ENCODE measurements at places on chromosomes 16 and 17. TPM values are rescaled to one million over a fixed set of nuclear protein-coding genes. Genes with fewer than 3 reads are reported as not detected.

DNA sequence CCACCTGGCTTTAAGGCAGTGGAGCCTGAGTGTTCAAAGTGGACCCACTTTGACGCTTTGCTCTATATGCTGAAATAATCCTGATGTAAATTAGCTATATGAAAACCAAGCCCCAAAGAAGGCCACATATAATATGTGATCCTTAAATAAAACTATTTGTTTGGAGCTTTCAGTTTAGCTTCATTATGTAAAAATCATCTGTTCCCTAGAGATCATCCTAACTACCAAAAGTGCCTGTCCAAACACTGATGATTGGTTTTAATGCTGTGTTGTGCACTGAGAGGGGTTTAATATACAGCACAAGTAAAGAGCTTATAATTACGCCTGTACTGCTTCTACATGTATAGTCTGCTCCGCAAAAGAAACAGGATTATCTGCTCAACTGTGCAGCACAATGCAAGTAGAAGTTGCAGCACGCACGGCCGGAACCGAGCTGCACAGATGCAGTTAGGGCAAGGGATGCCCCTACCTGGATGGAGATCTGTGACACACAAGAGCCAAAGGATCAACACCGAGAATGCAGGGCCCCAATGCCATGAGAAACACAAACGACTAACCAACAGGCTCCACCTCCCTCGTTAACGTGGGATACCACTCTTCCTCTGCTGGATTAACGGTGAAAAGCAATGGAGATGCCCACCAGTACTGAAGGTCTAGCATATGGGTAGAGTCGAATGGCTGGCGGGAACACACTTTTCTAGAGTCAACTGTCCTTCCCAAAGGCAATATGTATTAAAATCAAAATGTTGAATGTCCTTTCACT is 20.5 kb downstream of the USP7 start:
- peaks cover 94% of the 10 kb centered on the region for H3K4me1 ChIP-seq
- peaks cover 6% of the 10 kb centered on the region for H3K36me3 ChIP-seq
- no peak overlapping the region for H3K4me3 ChIP-seq
- H3K27me3 ChIP-seq: no peaks in the 10 kb centered on the region
- no peak for DNase-seq

DNA sequence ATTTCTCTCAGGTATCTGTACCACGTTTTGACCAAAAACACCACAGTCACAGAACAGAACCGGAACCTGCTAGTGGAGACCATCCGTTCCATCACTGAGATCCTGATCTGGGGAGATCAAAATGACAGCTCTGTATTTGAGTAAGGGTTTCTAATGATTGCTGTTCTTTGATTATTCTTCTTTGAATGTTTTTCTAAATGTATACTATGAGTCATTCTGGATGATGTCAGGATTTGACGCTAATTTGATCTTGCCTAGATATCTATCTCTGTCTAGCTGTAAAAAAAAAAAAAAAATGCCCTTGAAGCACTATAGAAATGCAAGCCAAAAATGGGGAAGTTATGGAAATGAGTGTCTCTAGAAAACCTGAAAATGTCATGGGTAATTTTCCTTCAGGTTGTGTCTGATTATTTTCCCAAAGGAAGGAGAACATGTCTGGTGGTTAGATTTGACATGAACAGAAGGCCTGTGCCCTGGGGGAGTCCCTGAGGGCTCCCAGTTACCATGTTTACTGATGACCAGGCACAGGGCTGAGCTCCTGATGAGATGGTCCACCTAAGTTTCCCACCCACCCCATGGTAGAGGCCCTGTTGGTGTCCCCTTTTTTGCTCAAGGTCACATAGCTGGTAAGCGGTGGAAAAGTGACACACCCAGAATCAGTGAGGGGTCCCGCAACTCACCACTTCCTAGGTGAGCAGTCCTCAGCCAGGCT is 13.6 kb downstream of the CLEC16A start:
- H3K4me1 ChIP-seq: peaks cover 33% of the 10 kb centered on the region
- peak; percentile 50 for DNase-seq
- H3K27ac ChIP-seq: peak overlapping the region; percentile 62
- no peak overlapping the region for H3K4me3 ChIP-seq
- peaks cover 15% of the 10 kb centered on the region for H3K36me3 ChIP-seq

- H3K36me3 ChIP-seq: no peaks in the 10 kb centered on the region
- peaks cover 24% of the 10 kb centered on the region for H3K27me3 ChIP-seq
- peaks cover 11% of the 10 kb centered on the region for H3K4me1 ChIP-seq
- H3K27ac ChIP-seq: no peak overlapping the region
- no peak overlapping the region for H3K4me3 ChIP-seq
Observed at GRCh38 chr16:79328402-79329165, 272.0 kb downstream of the MAF start.

DNA sequence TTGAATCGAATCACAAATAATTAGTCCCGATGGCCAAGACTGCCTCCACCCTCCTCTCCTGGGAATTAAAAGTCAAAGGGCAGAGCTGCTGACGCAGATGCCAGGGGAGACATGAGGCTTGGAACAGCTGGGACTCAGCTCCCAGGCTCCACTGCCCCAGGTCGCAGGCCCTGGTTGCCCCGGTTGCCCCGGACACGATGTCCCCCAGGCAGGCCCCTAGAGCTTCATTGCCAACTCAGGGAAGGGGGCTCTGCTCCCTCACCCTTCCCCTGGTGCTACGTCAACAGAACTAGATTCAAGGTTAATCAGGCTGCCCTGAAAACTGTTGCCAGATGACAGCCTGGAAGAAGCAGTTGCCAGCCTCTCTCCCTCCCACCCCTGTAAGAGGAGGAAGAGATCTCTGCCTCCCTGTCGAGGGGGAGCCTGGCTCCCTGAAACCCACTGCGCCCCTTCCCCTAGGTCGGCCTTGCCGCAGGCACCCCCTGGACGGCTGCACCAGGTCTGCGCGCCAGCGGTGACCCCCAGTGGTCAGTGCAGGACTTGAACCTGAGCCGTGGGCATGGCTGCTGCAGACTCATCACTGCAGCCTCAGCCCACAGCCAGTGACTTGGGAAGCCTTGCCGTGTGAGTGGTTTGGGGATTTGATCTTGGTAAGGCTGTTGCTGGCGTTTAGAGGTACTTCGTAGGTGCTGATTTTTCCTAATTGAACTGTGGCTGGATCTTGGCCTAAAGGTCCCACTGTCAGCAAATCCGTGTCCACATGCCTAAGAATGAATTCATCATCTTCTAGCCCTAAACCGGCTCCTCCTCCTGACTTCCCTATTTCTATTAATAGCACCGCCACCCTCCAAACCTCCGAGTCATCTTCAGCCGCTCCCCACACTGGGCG is 84.1 kb upstream of the TOB1 start:
- peak; percentile 69 for DNase-seq
- no peak overlapping the region for H3K27ac ChIP-seq
- H3K36me3 ChIP-seq: no peaks in the 10 kb centered on the region
- H3K4me1 ChIP-seq: peaks cover 12% of the 10 kb centered on the region
- H3K27me3 ChIP-seq: no peaks in the 10 kb centered on the region

DNA sequence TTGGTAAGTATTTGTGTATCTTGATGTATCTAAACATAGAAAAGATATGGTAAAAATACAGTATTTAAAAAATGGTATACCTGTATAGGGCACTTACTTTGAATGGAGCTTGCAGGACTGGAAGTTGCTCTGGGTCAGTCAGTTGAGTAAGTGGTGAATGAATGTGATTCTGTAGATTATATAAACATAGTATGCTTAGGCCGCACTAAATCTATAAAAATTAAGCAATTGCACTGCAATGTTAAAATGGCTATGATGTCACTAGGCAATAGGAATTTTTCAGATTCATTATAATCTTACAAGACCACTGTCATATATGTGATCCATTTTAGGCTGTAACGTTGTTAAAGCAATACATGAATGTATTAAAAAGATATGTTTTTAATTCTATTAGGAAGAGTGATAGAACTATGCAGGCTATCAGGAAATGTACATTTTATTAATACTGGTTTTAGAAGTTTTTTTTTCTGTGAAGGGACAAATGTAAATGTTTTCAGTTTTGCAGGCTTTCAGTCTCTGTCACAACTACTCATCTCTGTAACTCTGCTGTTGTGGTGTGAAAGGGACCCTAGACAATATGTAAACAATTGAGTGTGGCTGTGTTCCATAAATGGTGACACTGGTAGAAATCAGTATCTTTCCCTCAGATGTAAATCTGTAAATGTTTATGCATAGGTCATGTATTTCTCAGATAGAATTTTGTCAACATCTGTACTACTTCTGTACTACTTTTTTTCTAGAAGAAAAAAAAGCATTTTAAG is 10.5 kb downstream of the CBFB start:
- no peak overlapping the region for H3K27ac ChIP-seq
- no peak overlapping the region for H3K4me3 ChIP-seq
- H3K4me1 ChIP-seq: peaks cover 30% of the 10 kb centered on the region
- H3K27me3 ChIP-seq: no peaks in the 10 kb centered on the region
- peaks cover 46% of the 10 kb centered on the region for H3K36me3 ChIP-seq

DNA sequence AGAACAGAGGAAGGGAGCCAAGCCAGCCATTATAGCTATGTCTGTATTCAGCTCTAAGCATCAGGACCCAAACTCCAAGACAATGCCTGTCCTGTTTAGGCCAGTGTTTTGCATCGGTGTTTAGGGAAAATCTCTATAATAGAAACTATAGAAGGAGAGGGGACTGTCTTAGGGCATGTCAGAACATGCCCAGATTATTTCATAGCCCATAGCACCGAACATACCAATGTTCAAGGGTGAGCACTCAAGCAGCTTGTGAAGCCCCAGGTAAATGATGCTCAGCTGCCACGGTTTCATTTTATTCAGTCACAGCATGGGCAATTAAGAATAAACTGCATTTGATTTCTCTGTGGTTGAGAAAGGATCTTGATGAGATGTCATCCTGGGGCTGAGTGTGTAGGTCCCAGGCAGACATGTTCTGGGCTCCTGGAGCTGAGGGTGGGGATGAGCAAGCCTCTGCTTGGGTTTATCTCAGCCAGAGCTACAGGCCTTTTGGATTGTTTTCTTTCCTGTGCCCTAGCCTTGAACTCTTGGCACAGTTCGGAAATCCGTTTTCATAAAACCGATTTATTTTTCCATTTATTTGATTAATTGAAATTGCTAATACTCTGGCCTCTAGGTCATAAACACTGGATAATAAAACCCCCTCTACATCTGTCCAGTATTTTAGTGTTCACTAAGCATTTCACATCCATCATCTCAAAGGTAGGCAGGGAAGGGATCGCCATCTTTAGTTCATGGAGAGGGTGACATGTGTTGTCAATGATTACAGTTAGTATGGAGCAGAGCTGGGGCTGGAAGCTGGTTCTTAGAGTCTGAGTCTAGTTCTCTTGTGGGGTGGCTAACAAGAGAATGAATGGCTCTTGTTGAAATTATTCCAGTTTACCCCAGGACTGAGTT is 290.7 kb upstream of the ASIC2 start:
- DNase-seq: no peak
- H3K36me3 ChIP-seq: no peaks in the 10 kb centered on the region
- no peaks in the 10 kb centered on the region for H3K4me1 ChIP-seq
- H3K27ac ChIP-seq: no peak overlapping the region

DNA sequence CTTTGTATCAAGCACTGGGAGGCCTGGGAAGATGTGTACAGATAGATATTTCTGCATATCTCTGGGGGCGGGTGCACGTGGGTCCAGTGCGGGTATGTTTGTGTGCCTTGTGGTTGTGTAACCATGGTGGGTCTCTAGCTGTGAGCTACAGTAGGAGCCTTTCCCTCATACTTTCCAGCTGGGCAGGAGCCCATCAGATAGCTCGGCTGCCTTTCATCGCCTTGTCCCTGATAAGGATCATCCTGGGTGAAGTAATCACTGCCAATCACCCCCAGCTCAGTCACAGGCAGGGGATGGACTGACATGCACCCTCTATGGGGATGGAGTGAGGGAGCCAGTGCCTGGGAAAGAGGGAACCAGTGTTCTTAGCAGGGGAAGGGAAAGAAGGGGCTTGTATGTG is 3.2 kb upstream of the SCRN2 start:
- no peak for DNase-seq
- peaks cover 40% of the 10 kb centered on the region for H3K27me3 ChIP-seq
- peaks cover 25% of the 10 kb centered on the region for H3K4me1 ChIP-seq

- H3K27me3 ChIP-seq: no peaks in the 10 kb centered on the region
- H3K4me3 ChIP-seq: no peak overlapping the region
- no peaks in the 10 kb centered on the region for H3K4me1 ChIP-seq
- peak; percentile 15 for DNase-seq
Observed at GRCh38 chr17:55005520-55005919, 37.0 kb downstream of the STXBP4 start.

GRCh38 chr17:61385577-61386236 is 13.9 kb upstream of the TBX2 start:
- H3K4me3 ChIP-seq: no peak overlapping the region
- no peak overlapping the region for H3K27ac ChIP-seq
- DNase-seq: no peak
- no peaks in the 10 kb centered on the region for H3K36me3 ChIP-seq
- H3K27me3 ChIP-seq: peaks cover 3% of the 10 kb centered on the region

- no peaks in the 10 kb centered on the region for H3K27me3 ChIP-seq
- no peak overlapping the region for H3K4me3 ChIP-seq
- H3K27ac ChIP-seq: no peak overlapping the region
- H3K4me1 ChIP-seq: no peaks in the 10 kb centered on the region
- H3K36me3 ChIP-seq: no peaks in the 10 kb centered on the region
- no peak for DNase-seq
Observed at GRCh38 chr16:51731160-51731559, 580.1 kb upstream of the SALL1 start.

- H3K4me1 ChIP-seq: peaks cover 18% of the 10 kb centered on the region
- H3K27ac ChIP-seq: no peak overlapping the region
- H3K27me3 ChIP-seq: no peaks in the 10 kb centered on the region
Observed at GRCh38 chr17:3835410-3836229, 10.4 kb downstream of the NCBP3 start.

GRCh38 chr16:29842732-29843346 is 20.2 kb downstream of the CDIPT start:
- H3K36me3 ChIP-seq: peaks cover 6% of the 10 kb centered on the region
- H3K27me3 ChIP-seq: no peaks in the 10 kb centered on the region
- H3K4me1 ChIP-seq: no peaks in the 10 kb centered on the region
- no peak overlapping the region for H3K27ac ChIP-seq
- H3K4me3 ChIP-seq: no peak overlapping the region
- no peak for DNase-seq

- H3K27me3 ChIP-seq: no peaks in the 10 kb centered on the region
- peak overlapping the region; percentile 79 for H3K4me3 ChIP-seq
- peak; percentile 50 for DNase-seq
- peak overlapping the region; percentile 75 for H3K27ac ChIP-seq
- H3K4me1 ChIP-seq: peaks cover 16% of the 10 kb centered on the region
- peaks cover 4% of the 10 kb centered on the region for H3K36me3 ChIP-seq
Observed at GRCh38 chr16:4693956-4694641, 737 bp downstream of the NUDT16L1 start.

GRCh38 chr16:56682703-56683397 is 580 bp downstream of the MT1X start:
- H3K36me3 ChIP-seq: peaks cover 12% of the 10 kb centered on the region
- H3K4me1 ChIP-seq: peaks cover 21% of the 10 kb centered on the region
- H3K27ac ChIP-seq: peak overlapping the region; percentile 88
- no peak for DNase-seq
- H3K4me3 ChIP-seq: peak overlapping the region; percentile 86
- H3K27me3 ChIP-seq: no peaks in the 10 kb centered on the region

- H3K36me3 ChIP-seq: peaks cover 30% of the 10 kb centered on the region
- H3K4me3 ChIP-seq: peak overlapping the region; percentile 93
- H3K27me3 ChIP-seq: no peaks in the 10 kb centered on the region
- H3K27ac ChIP-seq: peak overlapping the region; percentile 92
- peaks cover 29% of the 10 kb centered on the region for H3K4me1 ChIP-seq
Observed at GRCh38 chr17:40122999-40123810, 1.4 kb downstream of the MSL1 start.

The KRTAP9-4 gene
- not detected for total RNA-seq

The COG8 gene
- 27.4 TPM for total RNA-seq

The STRADA gene
- total RNA-seq: 48.8 TPM

The EFNB3 gene
- not detected for total RNA-seq

The ST6GALNAC2 gene
- not detected for total RNA-seq

The PROCA1 gene
- 5.1 TPM for total RNA-seq

The CCR7 gene
- total RNA-seq: 302 TPM

The ALOX12B gene
- total RNA-seq: 4.3 TPM

The KRT20 gene
- total RNA-seq: not detected

The UBE2O gene
- total RNA-seq: 39.5 TPM

The SLC6A4 gene
- not detected for total RNA-seq

The MAF gene
- total RNA-seq: 18.6 TPM

The TNFRSF12A gene
- 13.5 TPM for total RNA-seq

All from activated CD8-positive, alpha-beta T cell treated with anti-CD3 and anti-CD28 coated beads for 36 hours (primary cell).